ENCODE measurements at places on chromosomes 5 and 9.

GRCh38 chr5:166342402-166342801 lies 1949.0 kb upstream of the WWC1 start:
- no peak for DNase-seq

GRCh38 chr9:133334161-133334560 lies 1.8 kb downstream of the SURF6 start:
- DNase-seq = no peak

GRCh38 chr9:116394894-116395698 lies 241.5 kb downstream of the PAPPA start:
- no peak for DNase-seq

- no peak for DNase-seq
Observed at GRCh38 chr5:91928754-91929521, 545.8 kb upstream of the ARRDC3 start.

DNA sequence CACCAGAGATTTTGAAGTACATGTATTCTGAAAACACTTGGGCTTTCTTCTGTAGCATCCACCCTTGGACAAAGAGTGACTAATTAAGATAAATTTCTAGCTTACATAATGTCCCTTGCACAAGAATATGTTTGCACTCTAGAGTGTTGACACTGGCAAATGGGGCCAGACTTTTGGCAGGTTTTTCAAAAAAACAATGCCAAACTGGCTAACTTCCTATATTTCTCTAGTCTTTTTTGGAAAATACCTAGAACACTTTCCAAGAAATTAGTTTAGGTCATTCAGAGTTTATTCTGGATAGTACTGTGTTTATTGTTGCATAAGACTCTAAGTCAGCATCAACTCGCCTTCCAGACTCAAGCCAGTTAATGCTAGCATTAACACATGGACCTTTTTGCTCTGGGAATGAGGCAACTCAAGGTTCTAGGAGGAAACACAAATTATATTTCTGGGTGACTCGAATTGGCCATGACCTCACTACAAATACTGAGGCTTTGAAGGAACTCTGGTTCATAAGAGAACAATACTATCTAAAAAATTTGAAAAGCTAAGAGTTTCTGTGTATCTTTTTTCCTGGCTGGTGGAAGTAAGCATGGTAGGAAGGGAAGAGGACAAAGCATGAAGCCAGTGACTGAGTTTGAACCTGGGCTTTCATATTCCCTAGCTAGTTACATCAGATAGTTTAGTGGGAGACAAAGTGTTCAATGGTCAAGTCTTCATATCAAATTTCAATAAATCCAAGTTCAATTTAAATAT lies 101.6 kb downstream of the NREP start:
- DNase-seq = no peak

DNA sequence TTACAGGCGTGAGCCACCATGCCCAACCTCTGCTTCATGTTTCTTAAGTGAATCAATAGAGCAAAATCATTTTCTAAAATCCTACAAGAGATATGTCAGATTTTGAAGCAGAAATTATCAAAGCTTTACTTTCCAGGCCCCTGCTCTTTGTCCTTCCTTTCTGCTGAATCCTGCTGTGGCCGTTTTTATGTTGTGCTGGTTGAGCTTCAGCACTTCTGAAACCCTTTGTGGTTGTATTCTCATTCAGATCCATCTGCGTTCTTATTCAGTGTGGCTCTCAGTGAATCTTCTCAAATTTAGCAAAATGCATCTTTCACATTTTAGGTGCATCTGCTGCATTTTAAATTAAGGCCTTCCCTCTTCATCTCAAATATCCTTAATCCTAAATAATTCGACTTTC lies 26.0 kb downstream of the JMY start:
- DNase-seq = no peak

GRCh38 chr9:6467006-6467625 lies 54.1 kb downstream of the UHRF2 start:
- DNase-seq = no peak
